ENCODE measurements at places on chromosomes 13 and 19. TPM values are rescaled to one million over a fixed set of nuclear protein-coding genes. Genes with fewer than 3 reads are reported as not detected.

The MYBPC2 gene
- total RNA-seq, result not detected

DNA sequence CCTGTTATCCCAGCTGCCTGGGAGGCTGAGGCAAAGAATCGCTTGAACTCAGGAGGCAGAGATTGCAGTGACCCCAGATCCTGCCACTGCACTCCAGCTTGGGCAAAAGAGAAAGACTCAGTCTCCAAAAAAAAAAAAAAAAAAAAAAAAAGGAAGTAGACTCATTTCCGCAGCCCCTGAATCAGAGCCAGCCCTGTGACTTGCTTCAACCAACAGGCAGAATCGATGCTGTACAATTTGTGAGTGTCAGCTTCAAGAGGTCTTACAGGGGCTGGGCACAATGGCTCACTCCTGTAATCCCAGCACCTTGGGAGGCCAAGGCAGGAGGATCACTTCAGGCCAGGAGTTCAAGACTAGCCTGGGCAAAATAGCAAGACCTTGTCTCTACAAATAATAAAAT, 12.8 kb downstream of the ANKRD27 start:
- no peak for DNase-seq

The CEACAM19 gene
- total RNA-seq, result 0.59 TPM

GRCh38 chr13:50189450-50189849, 174.2 kb downstream of the KCNRG start:
- DNase-seq, result no peak

The SNRPD2 gene
- 213 TPM for total RNA-seq

DNA sequence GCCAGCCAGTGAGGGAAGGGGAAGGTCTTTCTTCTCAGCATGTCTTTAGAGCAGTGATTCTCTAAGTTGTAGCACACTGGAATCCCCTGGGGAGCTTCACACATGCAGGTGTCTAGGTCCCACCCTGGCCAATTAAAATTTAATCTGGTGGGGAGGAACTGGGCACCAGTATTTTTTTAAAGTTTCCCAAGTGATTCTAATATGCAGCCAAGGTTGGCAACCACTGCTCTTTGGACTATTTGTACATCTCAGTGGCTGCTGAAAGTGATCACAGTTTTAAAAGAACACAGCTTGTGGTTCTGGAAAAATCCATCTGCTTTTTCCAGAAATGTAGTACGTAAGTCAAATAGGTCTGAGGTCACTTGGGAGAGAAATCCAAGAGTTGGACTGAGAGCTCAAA, 10.7 kb upstream of the KATNAL1 start:
- DNase-seq, result no peak

DNA sequence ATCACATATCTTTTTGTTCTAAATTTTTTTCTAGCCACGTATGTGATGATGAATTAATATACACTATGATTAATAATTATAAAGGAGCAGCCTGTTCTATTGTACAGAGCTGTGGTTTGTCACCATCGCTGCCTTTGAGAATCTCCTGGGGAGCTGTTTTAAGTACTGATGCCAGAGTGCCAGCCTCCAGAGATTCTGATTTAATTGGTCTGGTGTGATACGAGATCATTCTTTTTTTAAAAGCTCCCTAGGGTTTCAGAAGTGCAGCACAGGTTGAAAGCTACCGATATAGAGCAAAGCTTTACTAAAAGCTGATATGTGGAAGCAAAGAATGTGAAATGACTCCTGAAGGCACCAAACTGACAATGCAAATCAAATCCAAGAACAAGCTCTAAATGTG, 314.7 kb downstream of the ITGBL1 start:
- DNase-seq, result no peak

DNA sequence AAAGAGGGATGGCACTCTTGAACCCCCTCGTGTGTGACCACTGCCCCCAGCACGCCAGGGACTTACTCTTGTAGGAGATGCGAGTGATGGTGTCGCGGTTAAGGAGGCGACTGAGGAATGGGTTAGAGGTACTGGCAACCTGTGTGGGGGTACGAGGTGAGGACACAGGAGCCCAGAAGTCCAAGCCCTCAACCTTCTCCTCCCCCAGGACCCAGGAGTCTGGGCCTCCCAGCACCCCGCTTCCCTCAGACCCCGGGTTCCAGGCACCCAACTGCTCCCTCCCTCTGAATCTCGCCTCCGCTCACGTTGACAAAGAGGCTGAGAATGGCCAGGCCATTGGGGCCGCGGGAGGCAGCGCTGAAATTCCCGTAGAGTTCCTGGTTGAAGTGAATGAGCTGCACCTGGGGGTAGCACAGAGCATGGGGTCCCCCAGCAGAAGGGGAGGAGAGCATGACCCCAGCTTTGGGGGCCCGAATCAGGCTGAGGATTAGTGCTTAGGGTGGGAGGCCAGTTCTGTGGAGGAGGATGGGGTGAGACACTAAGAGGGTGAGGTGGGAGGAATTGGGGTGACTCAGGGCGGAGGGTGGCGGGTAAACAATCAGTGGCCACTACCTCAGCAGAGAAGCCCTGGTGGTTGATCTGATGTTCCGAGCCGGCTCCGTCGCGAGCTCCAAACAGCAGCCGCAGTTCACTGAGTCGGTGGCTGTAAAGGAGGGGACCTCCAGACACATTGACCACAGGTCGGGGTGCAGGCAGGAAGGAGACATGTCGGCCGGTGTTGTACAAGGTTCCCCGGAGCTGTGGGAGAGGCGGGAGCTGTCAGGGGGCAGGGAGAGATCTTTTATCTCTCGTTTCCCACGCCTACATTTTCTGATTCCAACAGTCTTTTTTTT, 2.5 kb upstream of the DBP start:
- DNase-seq, result no peak

DNA sequence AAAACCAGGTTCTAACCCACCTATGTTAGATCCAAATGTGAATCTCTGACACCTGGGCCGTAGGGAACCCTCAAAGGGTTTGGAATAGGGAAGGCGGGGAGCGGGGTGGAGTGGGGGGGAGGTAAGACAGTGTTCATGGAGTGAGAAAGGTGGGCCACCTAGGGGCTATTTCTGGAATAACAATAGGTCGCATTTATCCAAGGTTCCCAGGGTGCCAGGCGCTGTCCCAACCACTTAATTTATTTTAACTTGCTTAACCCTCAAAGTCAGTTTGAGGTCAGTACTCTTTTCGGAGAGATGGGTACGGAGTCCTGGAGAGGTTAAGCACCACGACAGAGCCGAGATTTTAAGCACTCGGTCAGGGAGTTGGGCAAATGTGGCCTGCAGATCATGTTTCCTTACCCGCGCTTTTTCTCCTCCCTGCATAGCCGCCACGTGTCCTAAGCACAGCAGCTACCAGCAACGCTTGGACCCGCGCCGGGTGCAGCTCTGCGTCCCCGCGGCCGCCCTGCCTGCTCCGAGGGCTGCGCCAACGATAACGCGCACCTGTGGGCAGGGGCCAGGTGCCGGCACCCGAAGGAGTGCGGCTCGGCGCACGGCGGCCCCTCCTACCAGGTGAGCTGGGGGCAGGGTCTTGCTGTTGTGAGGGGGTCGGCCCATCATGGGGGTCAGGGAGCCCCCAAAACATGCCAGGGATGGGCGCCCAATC, 25.0 kb upstream of the FXYD3 start:
- peak; percentile 43 for DNase-seq

DNA sequence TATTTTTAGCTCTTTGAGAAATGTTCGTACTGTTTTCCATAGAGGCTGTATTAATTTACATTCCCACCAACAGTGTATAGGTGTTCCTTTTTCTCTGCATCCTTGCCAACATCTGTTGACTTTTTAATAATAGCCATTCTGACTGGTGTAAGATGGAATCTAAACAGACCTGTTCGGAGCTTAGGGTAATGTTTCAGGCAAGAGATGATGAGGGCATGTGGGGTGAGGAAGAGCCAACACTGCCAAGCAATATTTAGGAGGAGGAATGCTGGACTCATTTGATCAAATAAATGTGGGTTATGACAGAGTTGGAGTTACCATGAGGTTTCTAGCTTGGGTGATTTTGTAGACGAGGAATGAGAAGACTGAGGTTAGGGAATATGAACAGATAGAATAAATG, 382.9 kb downstream of the KLF12 start:
- no peak for DNase-seq

DNA sequence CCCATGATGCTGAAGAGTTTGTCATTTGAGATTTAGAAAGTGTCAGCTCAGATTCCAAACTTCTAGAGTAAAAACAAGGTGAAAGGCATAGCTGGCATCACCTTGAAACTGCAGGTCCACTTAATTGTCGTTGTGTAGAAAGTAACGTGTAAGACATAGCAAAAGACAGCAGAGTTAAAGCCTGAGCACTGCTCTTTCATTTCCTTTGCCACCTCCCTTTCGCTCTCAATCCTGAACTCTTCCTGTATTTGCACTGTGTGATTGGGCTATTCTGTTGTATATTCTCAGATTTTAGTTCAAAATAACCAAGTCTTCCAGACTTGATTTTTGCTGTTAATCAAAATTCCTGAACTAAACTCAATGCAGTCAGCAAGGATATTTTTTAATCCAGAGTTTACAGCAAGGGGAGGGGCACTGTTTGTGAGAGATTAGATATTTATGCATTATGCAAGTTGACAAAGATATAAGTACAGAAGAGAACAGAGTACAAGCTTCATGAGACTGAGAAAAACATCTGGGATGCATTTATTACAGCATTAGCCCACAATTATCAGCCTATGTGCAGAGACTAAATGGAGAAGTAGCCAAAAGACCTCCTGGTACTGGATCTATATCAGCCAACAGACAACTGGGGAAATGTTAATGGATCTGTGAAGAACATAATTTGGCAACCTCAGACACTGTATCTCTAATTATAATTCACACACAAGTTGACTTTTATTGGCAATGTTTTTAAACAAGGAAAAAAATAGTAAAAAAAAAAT, 328.6 kb downstream of the SUCLA2 start:
- no peak for DNase-seq

- peak; percentile 97 for DNase-seq
These were observed at the start of gene TRIM28 for GRCh38 chr19:58543826-58544590. Gene TRIM28 (plus strand): TSS chr19:58544064. CDS start chr19:58544758, 694 bp downstream.

DNA sequence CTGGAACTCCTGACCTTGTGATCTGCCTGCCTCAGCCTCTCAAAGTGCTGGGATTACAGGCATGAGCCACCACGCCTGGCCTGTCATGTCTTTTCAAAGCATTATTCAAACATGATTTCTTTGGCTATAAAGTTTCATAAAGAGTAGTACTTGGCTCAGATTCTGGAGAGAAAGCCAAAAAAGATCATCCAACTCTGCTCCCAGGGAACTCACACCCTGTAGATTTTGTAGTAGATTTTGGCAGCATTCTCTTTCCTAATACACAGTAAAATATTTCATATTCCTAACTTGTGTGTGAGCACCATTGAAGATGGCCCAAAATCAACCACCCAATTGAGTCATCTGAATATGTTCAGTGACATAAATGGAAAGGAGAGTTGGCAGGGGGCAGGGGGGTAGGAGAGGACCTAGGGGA, 48.4 kb downstream of the CAB39L start:
- no peak for DNase-seq

- DNase-seq, result no peak
These were observed 2.3 kb downstream of the AMH start for GRCh38 chr19:2251106-2252054.

- no peak for DNase-seq
These were observed 2.1 kb downstream of the ZIC5 start for GRCh38 chr13:99969453-99969918.

The CEACAM8 gene
- total RNA-seq, result not detected

The RXFP2 gene
- 0.06 TPM for total RNA-seq

DNA sequence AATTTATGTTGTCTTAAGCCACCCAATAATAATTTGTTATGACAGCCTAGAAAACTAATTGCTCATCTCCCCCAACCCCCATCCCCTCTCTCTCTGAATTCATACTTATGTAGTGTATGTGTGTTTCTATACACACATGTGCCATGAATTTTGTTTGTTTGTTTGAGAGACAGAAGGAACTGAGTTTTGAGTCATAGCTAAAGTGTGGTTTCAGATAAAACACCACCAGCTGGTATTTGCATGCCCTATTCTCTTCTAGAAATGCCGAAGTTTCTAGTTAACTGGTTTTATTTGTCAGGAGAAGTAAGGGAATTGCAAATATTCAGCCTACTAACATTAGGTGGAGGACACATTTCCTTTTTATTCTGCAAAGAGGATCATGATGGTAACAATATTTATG, 17.4 kb upstream of the LILRA2 start:
- no peak for DNase-seq

Data from NCI-H460 (cell line).